Activated naive CD8-positive, alpha-beta T cell treated with anti-CD3 and anti-CD28 coated beads for 36 hours (primary cell): ENCODE measurements at places on chromosomes 6 and 20.

- DNase-seq: no peak
Measured at GRCh38 chr6:164579035-164579434, 730.4 kb downstream of the C6orf118 start.

DNA sequence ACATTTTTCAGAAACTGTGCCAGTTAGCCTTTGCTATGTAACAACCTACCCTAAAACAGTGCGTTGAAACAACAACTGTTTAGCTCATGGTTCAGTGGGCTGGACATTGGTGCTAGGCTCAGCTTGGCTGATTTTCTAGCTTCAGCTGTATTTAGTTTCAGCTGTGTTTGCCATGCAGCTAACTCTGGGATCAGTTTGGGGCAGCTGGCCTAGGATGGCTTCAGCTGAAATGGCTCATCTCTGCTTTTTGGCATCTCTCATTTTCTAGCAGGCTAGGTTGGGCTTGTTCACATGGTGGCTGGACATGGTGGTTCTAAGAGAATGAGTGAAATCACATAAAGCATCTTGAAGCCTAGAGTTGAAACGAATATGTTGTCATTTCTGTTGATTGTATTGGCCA, 464.2 kb downstream of the QKI start:
- no peak for DNase-seq

GRCh38 chr6:12007887-12008286, 4.2 kb upstream of the HIVEP1 start:
- no peak for DNase-seq

DNA sequence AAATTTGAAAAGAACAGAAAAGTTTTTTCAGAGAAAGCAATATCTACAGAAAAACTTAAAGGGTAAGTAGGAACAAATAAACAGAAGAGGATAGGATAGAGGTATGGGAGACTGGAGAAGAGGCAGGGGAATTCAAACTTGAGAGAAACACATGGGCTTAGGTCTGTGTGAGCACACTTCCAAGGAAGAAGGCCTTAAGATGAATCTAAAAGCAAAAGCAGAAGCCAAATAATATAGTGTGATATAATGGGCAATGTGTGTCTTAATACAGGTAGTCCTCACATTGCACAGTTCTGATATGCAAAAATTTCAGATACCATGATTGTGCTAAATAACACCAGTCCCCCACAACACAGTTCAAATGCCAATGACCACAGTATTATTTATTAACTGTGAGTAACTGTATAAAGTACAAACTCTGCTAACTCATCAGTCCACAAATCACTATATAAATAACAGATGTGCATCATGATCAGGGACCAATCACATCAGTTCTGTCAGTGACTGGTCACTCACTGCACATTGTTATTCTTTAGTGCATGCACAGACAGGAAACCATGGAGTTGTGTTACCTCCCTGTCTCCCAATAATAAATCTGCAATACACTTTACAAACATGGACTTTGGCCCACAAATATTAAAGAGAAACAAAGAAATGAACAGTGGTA, 18.6 kb downstream of the SNX14 start:
- no peak for DNase-seq

- DNase-seq: no peak
Measured at GRCh38 chr6:123844011-123844410, 40.3 kb downstream of the NKAIN2 start.

GRCh38 chr20:61043681-61044080, 208.4 kb upstream of the CDH4 start:
- no peak for DNase-seq

GRCh38 chr6:3405679-3406078, 51.2 kb downstream of the SLC22A23 start:
- DNase-seq: no peak

- no peak for DNase-seq
Measured at GRCh38 chr6:14079433-14079832, 38.1 kb upstream of the CD83 start.

DNA sequence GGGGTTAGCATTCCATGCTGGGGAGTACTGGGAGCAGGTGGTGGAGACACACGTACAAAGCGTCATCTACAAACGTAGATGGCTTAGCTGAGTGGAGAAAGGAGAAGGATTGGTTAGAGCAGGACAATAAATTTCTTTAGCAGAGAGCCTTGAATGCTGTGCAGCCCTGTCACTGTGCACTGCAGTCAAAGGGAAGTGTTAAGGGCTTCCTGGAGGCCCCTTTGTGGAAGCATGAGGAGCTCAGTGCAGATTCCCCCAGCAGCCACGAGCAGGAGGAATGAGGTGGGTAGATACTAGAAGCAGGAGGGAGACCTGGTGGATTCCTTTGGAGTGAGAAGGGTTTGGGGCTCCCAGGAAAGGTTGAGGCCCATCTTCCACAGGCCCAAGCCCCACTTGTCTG, 6.1 kb upstream of the TREML4 start:
- no peak for DNase-seq

DNA sequence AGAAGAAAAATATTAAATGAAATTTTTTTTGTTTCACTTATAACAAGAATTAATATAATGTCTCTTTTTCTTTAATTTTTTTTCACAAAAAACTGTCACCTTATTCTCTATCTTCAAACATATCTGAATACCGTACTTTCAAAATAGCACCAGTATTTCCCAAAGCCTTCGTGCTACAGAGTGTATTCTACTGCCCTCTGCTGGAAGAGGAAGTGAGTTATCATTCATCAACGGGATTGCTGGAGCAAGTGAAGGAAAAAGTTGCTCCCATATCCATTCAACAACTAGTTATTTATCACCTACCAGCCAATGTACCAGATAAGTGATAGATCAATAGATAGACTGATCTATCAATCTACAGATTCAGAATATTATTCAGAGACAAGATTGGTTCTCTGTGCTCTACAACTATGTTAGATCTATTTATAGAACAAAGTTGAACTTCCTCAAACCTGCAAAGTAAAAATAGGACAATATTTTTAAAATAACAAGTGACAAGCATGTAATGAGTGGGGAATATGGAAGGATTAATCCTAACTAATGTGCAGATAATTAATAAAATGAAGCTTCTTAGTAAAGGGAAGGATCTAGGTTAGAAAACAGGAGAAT, 26.7 kb upstream of the TFAP2B start:
- no peak for DNase-seq

- DNase-seq: no peak
Measured at GRCh38 chr6:20746024-20746423, 211.8 kb downstream of the CDKAL1 start.

DNA sequence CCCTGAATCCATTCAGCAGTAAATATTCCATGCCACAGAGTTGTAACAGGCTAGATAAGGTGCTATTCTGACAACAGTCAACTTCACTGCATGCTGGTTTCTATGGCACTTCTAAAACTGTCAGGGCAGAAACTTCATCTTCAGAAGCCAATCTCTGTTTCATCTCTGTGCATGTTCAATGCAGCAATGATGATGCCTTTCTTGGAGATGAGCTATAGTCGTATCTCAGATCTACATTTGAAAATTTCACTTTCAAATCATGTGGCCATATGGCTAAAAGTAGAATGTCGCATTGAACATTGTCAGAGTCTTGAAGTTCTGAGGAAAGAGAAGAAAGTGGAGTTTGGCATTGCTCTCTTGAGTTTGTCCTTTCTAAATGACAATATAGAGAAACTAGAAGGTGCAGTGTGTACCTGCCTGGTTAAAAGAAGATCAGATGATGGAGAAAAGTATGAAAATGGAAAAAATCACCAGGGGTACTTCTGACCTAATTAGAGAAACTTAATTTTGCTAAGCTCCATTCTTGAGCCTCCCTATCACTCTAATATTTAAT, 49.0 kb upstream of the VSTM2L start:
- no peak for DNase-seq

DNA sequence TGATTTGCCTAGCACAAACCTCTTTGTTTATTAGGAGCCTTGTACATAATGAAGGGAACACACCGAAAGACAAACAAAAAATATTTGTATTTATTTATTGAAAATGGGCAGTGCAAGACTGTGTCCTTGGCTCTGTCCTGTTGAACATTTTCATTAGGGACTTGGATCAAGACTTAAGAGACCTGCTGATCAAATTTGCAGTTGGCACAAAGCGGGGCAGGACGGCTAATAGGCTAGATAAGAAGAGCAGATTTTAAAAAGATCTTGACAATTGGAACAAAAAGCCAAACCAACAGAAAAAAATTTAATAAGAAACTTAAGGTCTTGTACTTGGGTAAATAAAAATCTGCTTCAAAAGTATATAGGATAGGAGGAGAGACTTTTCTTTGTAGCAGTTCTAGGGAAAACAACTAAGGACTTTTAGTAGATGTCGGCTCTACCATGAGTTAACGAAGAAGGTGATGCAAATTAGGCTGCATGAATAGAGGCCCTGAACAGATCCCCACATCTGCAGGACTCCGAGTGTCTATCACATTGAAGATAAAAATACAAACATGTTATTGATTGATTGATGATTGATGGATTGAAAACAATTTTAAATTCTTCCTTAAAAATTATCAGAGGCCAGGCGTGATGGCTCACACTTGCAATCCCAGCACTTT, 124.1 kb upstream of the SPACA1 start:
- DNase-seq: no peak

DNA sequence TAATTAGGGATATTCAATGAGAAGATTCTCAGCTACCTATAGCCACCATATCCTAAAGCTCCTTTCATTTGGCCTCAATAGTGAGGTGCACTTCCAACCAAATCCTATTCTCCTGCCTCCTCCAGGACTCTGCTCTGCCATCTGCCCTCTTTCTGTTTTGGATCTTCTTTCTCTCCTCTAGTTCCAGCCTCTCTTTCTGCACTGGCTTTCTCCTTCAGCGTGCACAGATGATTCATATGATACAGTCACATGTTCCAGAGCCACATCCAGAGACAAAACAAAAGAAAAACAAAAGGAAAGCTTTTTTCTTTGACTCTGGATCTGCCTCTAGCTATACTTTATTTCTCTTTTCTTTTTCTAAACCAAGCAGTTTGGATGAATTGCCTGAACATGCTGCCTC, 531.9 kb upstream of the MAN1A1 start:
- no peak for DNase-seq

- DNase-seq: no peak
Measured at GRCh38 chr6:38415231-38416005, 224.3 kb downstream of the BTBD9 start.

- peak; percentile 31 for DNase-seq
Measured at GRCh38 chr20:49768204-49769047, 44.2 kb upstream of the SLC9A8 start.
